ENCODE measurements at places on chromosomes 4 and X.

DNA sequence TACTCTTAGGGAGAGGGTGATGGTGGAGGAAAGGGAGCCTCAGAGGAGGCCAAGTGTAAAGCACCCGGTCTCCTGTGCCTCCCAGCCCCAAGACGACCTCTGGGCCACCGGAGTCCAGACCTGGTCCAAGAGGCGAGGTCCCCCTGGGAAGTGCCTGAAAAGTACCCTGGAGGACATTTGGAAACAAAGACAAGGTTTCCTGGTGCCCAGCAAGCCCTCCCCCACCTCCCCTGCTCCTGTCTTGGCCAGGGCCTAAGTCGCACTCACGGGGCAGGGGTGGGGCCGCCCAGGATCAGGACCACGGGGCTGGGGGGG, 532 bp upstream of the SH3BP2 start:
- no peak for DNase-seq

GRCh38 chr4:112942077-112942476, 107.4 kb upstream of the ANK2 start:
- DNase-seq = no peak

- DNase-seq = no peak
Measured at GRCh38 chrX:42143866-42144592, 220.7 kb upstream of the CASK start.

DNA sequence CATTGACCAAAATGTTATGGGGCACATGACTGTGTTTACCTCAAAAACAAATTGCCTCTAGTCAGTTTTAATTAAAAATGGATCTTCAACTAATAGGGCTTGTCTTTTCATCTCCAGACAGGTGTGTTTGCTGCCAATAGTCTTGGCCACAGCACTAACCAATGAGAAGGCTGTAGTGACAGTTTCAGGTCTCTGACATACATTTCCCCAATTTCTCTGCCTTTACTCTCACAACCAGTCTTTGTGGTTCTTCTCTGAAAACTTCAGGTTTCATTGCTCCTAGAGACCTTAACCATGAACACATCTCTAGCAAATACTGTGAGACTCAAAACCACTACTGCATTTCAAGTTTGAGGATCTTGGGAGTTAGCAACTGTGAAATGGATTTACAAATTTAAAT, 3.5 kb upstream of the EDNRA start:
- no peak for DNase-seq

DNA sequence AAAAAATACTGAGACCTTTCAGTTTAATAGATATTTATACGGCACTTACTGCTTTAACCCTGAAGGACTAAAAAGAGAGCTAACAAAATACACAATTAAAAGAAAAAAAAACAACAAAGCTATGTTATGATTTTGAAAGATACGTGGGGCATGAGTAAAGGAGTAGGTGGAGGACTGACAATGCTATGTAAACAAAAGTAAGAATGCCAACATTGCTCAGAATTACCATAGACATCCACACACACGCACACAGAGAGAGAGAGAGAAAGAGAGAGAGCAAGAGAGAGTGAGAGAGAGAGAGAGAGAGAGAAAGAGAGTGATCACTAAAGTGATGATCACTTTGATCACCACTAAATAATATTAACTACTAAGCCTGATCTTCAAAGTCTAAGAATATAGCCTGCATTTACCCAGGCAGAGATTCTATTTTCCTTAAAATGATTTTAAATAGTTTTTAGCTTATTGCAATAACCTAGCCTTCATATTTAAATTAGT, 313.9 kb upstream of the SPANXN4 start:
- DNase-seq = no peak

DNA sequence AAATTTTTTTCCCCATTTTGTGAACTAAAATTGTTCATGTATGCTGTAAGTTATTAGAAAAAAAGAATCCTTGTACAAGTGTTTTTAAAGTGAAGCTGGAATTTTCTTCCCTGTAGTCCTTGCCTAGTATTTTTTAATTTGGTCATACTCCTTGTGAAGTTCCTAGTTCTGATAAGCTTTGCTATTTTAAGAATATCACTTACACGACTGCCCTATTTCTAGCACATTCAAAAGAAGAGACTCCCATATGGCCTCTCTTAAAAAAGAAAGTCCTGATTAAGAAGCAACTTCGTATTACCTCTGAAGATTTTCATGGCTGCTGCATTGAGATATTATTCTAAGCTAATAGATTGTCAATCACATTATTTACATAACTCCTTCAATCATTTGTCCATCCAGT, 87.2 kb downstream of the KLHL8 start:
- no peak for DNase-seq

GRCh38 chrX:27309406-27309805, 153.7 kb downstream of the PPP4R3C start:
- no peak for DNase-seq

Measured in activated CD4-positive, alpha-beta T cell treated with anti-CD3 and anti-CD28 coated beads for 48 hours (primary cell).